ENCODE measurements at places on chromosomes 6 and 20. TPM values are rescaled to one million over a fixed set of nuclear protein-coding genes. Genes with fewer than 3 reads are reported as not detected.

Gene RAB44
- 0.14 TPM for total RNA-seq

Gene PGC
- total RNA-seq = not detected

Gene HLA-DRA
- total RNA-seq = not detected

Gene HTR1E
- not detected for total RNA-seq

Gene RNF182
- total RNA-seq = 8.3 TPM

Gene CDYL
- 87.1 TPM for total RNA-seq

DNA sequence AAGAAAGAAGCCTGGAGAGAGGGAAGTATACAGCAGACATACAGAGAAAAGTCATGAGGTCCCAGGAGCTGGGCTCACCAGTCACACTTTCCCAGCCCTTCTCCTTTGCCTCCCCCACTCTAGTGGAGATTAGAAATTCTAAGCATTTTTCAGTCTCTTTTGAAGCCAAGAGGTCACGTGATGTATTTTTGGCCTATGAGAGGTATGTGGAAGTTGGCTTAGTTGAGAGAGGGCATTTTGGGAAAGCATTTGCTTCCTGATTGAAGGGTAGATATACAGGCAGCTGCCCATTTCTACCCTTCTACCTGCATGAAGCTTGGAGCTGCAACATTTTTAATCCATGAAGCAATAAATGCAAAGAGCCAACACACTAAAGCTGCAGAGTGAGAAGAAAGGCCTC is 106.0 kb upstream of the TNFAIP3 start:
- peaks cover 16% of the 10 kb centered on the region for H3K4me1 ChIP-seq
- H3K27ac ChIP-seq = no peak overlapping the region
- no peaks in the 10 kb centered on the region for H3K27me3 ChIP-seq
- no peak overlapping the region for H3K4me3 ChIP-seq
- no peaks in the 10 kb centered on the region for H3K36me3 ChIP-seq

- H3K4me3 ChIP-seq = no peak overlapping the region
- no peaks in the 10 kb centered on the region for H3K27me3 ChIP-seq
Measured at GRCh38 chr6:13407709-13408695, 79.4 kb downstream of the GFOD1 start.

- no peak overlapping the region for H3K4me3 ChIP-seq
- H3K36me3 ChIP-seq = no peaks in the 10 kb centered on the region
- no peak overlapping the region for H3K27ac ChIP-seq
- no peaks in the 10 kb centered on the region for H3K4me1 ChIP-seq
- no peak for DNase-seq
Measured at GRCh38 chr6:170032706-170033309, 258.1 kb downstream of the DLL1 start.

GRCh38 chr6:30441171-30441570 is 48.1 kb upstream of the HLA-E start:
- no peaks in the 10 kb centered on the region for H3K36me3 ChIP-seq
- peaks cover 60% of the 10 kb centered on the region for H3K27me3 ChIP-seq
- no peak overlapping the region for H3K27ac ChIP-seq
- DNase-seq = no peak
- H3K4me1 ChIP-seq = peaks cover 3% of the 10 kb centered on the region
- H3K4me3 ChIP-seq = no peak overlapping the region

- no peak overlapping the region for H3K27ac ChIP-seq
- DNase-seq = no peak
- H3K4me1 ChIP-seq = peaks cover 1% of the 10 kb centered on the region
- peaks cover 4% of the 10 kb centered on the region for H3K36me3 ChIP-seq
- H3K4me3 ChIP-seq = no peak overlapping the region
Measured at GRCh38 chr6:154438882-154439415, 71.5 kb downstream of the CNKSR3 start.

DNA sequence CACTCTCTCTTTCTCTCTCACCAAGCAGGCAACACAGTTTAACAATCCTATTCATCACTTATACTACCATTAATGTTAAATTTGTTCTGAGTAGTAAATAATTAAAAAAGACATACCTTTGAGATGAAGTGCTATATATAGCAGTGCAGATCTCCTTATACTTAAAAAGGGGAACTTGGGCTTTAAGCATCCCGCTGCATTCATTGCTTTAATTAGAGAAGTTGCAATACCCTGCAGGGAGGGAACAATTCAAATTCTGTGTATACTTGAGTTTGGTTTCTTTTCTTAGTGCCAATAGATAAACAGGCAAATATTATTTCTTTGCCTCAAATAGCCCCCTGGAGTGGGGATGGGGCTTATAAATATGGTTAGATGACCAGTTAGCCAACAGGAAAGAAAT is 10.8 kb upstream of the ZBTB24 start:
- no peak overlapping the region for H3K27ac ChIP-seq
- no peak overlapping the region for H3K4me3 ChIP-seq
- no peaks in the 10 kb centered on the region for H3K36me3 ChIP-seq
- DNase-seq = no peak
- H3K4me1 ChIP-seq = no peaks in the 10 kb centered on the region

DNA sequence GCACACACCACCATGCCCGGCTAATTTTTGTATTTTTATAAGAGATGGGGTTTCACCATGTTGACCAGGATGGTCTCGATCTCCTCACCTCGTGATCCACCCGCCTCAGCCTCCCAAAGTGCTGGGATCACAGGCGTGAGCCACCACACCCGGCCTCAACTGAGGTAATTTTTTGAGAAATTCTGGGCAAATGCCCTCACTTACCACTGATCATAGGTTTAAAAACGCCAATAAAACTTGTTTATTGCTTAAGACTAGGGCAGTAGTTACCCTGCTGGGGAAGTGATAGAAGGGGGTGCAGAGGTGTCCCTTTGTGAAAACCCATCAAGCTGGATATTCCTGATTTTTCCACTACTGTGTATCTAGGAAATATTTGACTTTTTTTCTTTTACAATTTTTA is 196.3 kb downstream of the BCAS1 start:
- H3K4me1 ChIP-seq = peaks cover 23% of the 10 kb centered on the region
- DNase-seq = no peak
- H3K27ac ChIP-seq = no peak overlapping the region
- no peaks in the 10 kb centered on the region for H3K27me3 ChIP-seq
- H3K4me3 ChIP-seq = no peak overlapping the region

DNA sequence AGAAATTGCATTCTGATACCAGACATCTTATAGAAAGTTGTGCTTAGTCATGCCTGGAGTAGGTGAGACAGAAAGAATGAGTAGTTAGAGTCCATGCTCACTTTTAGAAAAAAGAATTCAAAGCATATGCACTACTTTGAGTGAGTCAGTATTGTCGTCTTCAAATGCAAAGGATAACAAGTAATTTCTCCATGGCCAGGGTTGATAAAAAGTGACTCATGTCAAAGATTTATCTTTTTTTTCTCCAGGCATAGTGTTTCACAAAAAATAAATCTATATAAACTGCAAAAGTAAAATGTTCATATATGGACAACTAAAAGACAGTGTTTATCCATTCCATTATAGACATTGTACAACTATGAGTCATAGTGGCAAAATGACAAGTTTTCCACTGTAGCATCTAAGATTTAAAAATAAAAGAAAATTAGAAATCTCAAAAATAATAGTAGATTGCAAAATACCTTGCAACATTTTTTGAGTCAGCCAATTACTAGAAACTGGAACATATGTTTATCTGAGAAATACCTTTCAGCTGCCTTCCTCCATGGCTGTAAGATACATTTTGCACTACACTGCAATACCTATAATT is 329.6 kb downstream of the GRIK2 start:
- peak; percentile 88 for DNase-seq
- peak overlapping the region; percentile 60 for H3K27ac ChIP-seq
- no peaks in the 10 kb centered on the region for H3K36me3 ChIP-seq
- no peak overlapping the region for H3K4me3 ChIP-seq
- H3K4me1 ChIP-seq = peaks cover 7% of the 10 kb centered on the region
- no peaks in the 10 kb centered on the region for H3K27me3 ChIP-seq

DNA sequence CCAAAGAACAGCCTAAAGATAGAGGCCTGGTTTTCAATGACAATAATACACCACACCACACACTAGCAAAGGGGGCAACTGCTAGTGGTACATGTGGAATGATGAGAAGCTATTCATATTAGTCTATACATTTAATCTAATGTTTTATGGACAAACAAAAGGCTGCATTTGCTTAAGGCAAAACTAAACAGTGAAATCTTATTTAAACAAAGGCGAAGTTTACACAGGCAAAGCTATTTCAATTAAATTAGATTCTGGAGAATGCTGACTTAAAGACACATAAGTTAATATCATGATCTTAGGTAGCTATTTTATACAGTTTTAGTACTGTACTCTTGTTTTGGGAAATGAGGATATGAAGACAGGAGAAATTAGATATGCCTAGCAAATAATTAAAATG is 53.9 kb upstream of the SIM1 start:
- no peak for DNase-seq
- no peak overlapping the region for H3K4me3 ChIP-seq
- H3K36me3 ChIP-seq = no peaks in the 10 kb centered on the region

GRCh38 chr6:159691133-159691962 is 1.7 kb downstream of the SOD2 start:
- H3K27ac ChIP-seq = peak overlapping the region; percentile 22
- DNase-seq = peak; percentile 68
- peaks cover 3% of the 10 kb centered on the region for H3K36me3 ChIP-seq
- no peaks in the 10 kb centered on the region for H3K27me3 ChIP-seq
- peak overlapping the region; percentile 72 for H3K4me3 ChIP-seq

DNA sequence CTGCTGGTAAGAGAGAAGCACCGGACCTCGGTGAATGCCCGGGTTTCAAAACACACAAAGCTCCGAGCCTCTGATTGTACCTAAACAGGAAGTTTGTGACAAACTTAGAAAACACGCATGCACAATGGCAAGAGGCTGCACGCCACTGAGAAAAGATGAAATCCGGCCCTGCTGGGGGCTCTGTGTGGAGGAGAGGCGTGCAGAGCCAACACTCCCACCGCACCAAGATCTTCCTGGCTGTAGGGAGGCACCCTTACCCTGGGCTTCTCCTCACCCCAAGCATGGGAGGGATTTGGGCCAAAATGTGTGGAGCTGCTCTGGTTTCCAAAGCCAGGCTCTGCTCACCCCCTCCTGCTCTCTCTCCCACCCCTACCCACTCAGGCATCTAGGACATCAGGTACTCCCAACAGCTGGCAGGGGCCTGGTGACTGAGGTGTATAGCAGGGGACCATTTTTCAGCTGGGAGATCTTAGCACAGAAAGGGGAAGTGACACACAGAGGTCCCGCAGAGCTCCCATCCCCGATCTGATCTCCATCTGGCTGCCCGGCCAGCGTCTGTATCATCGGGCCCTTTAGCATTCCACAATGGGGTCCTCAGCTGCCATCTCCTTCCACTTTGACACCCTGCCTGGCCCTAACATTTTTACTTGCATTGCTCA is 84.2 kb downstream of the TRERF1 start:
- H3K4me1 ChIP-seq = peaks cover 13% of the 10 kb centered on the region
- peak overlapping the region; percentile 6 for H3K27ac ChIP-seq
- H3K27me3 ChIP-seq = no peaks in the 10 kb centered on the region
- DNase-seq = no peak

DNA sequence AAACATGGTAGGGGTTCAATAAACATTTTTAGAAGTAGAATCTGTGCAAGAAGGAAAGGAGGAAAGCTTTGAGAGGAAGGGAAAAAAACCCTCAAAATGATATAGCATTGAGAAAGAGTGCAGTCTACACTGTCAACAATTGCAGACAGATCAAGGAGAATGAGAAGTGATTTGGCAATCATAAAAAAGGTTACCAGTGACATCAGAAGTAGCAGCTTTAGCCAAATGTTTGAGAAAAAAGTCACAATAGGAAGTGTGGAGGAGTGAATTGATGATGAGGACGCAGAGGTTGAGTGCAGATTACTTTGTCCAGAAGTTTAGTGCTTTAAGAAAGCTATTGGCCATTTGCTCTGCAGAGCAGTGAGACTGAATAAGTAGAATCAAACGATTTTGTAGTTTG is 155.0 kb downstream of the GJA1 start:
- H3K27me3 ChIP-seq = no peaks in the 10 kb centered on the region
- no peak overlapping the region for H3K27ac ChIP-seq
- H3K4me3 ChIP-seq = no peak overlapping the region
- DNase-seq = peak; percentile 67
- H3K4me1 ChIP-seq = no peaks in the 10 kb centered on the region
- H3K36me3 ChIP-seq = no peaks in the 10 kb centered on the region

DNA sequence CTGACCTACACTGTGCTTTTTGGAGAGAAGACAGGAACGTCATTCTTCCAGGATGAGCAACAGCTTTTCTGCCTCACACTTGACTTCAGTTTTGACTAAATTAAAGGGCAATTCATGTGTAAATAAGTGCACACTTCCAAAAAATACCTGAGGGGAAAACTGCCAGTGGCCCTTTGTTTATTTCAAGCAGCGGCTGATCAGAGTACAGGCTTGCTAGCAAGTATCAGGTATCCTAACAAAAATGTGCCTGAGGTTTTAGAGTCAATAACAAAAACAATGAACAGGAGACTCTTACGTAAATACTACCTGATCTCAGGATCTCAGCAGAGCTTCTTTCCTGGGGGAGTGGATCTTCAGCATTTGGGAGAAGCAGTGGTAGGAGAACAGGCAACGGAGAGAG is 12.4 kb downstream of the LY86 start:
- H3K4me3 ChIP-seq = no peak overlapping the region
- no peak overlapping the region for H3K27ac ChIP-seq
- no peaks in the 10 kb centered on the region for H3K4me1 ChIP-seq
- no peak for DNase-seq
- H3K36me3 ChIP-seq = no peaks in the 10 kb centered on the region
- no peaks in the 10 kb centered on the region for H3K27me3 ChIP-seq

- no peak for DNase-seq
- no peaks in the 10 kb centered on the region for H3K27me3 ChIP-seq
- no peak overlapping the region for H3K4me3 ChIP-seq
- no peaks in the 10 kb centered on the region for H3K36me3 ChIP-seq
- H3K4me1 ChIP-seq = peaks cover 7% of the 10 kb centered on the region
- no peak overlapping the region for H3K27ac ChIP-seq
Measured at GRCh38 chr20:53598140-53599043, 4.8 kb upstream of the ZNF217 start.

- H3K4me3 ChIP-seq = no peak overlapping the region
- peaks cover 21% of the 10 kb centered on the region for H3K4me1 ChIP-seq
- DNase-seq = no peak
- H3K27me3 ChIP-seq = no peaks in the 10 kb centered on the region
- no peak overlapping the region for H3K27ac ChIP-seq
- peaks cover 22% of the 10 kb centered on the region for H3K36me3 ChIP-seq
Measured at GRCh38 chr6:56521454-56521853, 121.2 kb downstream of the DST start.

- no peak overlapping the region for H3K4me3 ChIP-seq
- peaks cover 3% of the 10 kb centered on the region for H3K27me3 ChIP-seq
- no peaks in the 10 kb centered on the region for H3K36me3 ChIP-seq
- H3K27ac ChIP-seq = no peak overlapping the region
Measured at GRCh38 chr6:168255283-168255881, 64.2 kb downstream of the DACT2 start.

DNA sequence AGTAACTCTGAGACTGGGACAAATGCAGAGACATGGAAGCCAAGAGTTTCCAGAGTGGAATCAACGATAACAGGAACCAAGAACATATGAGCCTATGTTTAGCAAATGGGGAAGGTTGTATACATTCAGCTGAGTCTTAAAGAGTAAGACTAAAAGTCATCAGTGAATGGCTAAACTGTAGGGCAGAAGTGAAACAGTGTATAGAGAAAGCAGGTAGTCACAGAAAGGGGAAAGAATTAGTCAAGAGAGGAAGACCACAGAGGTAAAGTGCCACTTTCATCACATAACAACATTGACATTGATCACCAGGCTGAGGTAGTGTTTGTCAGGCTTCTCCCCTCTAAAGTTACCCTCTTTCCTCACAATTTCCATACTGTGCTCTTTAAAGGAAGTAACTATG is 306.5 kb upstream of the SPTLC3 start:
- no peak for DNase-seq
- H3K27me3 ChIP-seq = no peaks in the 10 kb centered on the region
- H3K27ac ChIP-seq = no peak overlapping the region

- peaks cover 34% of the 10 kb centered on the region for H3K4me1 ChIP-seq
- H3K27ac ChIP-seq = peak overlapping the region; percentile 85
- H3K36me3 ChIP-seq = no peaks in the 10 kb centered on the region
- peak overlapping the region; percentile 24 for H3K4me3 ChIP-seq
Measured at GRCh38 chr6:21885532-21886114, 292.1 kb downstream of the SOX4 start.
